Activated naive CD4-positive, alpha-beta T cell treated with Interleukin-2 at 50 U/mL for 16 hours (primary cell): ENCODE measurements at places on chromosomes 4 and X.

DNA sequence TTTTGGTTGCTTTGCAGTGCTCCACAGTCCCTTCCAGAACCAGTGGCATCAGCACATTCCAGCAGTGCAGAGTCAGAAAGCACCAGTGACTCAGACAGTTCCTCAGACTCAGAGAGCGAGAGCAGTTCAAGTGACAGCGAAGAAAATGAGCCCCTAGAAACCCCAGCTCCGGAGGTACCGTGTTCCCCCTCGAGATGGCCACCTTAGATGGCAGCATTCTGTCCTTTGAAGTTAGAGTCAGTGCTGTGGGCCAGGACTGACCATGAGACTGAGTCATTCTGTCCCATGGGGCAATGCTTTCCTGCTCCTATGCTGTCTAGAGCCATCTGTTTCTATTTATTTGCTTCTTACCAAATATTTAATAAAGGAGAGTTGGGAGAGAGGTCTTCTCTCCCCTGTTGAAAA lies 112.3 kb downstream of the KLHL8 start:
- DNase-seq: peak; percentile 24

- no peak for DNase-seq
Observed at GRCh38 chrX:103538728-103539127, 19.4 kb upstream of the RAB40A start.

DNA sequence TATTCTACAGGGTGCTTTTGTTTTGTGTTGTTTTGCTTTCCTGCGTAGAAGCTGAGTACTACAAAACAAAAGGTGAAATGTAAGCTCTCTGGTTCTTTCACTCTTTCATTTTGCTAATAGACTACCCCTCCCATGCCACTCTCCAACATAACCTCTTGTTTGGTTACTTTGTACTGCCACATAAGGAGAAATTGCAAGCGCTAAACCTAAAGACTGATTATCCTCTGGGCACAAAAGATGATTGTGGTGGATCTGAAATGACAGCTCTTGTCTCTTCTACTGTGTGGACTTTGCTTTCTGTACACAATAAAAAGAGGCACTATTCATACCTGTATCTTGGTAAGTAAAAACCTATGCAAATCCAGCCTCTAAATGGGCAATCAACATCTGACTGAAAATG lies 5.3 kb downstream of the MBNL3 start:
- no peak for DNase-seq

- no peak for DNase-seq
Observed at GRCh38 chr4:97185233-97185632, 958.0 kb downstream of the STPG2 start.

- DNase-seq: no peak
Observed at GRCh38 chr4:87406462-87406861, 15.5 kb upstream of the HSD17B11 start.

DNA sequence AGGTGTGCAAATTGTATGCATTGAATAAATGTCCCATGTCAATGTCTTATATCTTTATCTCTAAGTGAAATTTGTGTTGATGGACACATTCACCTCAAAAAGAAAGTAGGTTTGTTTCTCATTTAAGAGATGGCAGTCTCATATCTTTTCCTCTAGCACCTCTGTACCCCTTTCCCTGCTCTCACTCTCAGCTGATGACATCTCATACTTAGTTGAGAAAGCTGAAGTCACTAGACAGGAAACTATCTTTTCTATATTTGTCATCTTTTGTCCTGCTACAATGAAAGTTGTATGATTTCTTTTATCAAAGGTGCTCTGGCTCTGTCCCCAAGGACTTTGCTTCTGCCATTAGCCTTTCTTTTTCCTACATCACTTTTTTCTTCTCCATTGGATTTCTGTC lies 84.0 kb upstream of the GRPR start:
- DNase-seq: no peak

GRCh38 chrX:119401569-119401968 lies 2.4 kb downstream of the SLC25A43 start:
- no peak for DNase-seq

DNA sequence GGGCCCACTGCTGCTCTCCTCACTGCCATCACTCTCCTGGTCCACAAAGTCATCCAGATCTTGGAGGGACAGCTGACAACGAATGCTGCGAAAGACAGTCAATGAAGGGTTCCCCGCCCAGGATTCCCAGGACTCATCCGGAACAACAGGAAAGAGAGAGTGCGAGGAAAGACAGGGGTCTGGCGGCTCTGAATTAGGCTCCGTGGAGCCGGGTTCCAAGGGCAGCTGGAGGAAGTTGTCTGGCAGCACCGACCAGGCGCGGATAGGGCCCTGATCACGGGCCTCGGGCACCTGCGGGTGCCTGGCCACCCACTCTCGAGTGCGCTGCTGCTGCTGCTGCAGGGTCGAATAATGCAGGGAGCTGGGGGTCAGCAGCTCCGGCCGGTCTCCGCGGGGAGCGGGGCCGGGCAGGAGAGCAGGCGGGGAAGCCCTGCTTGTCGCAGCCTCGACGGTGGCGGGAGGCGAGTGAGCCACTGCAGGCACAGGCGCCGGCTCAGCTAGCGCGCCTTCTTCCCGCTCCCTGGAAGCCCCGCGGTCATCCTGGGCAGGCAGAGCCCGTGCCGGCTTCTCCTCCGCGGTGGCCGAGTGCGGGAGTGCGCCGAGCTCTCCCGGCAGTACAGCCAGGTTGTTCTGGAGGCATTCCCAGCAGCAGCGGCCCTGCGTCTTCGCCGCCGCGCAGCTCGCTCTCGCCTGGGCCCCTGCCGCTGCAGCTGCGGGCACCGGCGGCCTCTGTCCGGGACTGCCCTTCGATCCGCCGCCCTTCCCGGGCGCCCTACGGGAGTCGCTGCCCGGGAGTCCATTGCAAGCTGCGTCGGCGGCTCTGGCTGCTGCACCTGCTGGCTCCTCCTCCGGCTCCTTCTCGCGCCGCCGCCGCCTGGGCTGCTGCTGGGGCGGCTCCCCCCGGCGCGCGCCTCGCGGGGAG lies 1.1 kb downstream of the SOWAHB start:
- DNase-seq: peak; percentile 25

DNA sequence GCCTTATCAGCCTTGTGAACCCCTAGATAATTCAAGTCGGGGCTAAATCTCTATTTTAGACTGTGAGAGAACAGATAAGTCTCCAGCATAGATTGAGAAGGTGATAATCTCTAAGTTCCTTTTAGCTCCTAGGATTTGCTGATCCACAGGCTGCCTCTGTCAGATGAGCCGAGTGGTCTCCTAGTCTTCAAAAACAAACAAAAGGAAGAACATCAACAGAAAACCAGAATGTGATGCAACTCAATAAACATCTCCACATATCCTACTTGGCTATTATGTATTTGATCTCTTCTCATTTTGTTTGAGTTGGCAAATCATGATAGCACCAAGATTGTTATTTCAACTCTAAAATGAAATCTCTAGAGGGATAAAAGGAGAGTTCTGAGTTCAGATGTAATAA lies 88.4 kb upstream of the SLC7A11 start:
- no peak for DNase-seq

GRCh38 chr4:169604131-169604900 lies 8.1 kb downstream of the NEK1 start:
- no peak for DNase-seq

DNA sequence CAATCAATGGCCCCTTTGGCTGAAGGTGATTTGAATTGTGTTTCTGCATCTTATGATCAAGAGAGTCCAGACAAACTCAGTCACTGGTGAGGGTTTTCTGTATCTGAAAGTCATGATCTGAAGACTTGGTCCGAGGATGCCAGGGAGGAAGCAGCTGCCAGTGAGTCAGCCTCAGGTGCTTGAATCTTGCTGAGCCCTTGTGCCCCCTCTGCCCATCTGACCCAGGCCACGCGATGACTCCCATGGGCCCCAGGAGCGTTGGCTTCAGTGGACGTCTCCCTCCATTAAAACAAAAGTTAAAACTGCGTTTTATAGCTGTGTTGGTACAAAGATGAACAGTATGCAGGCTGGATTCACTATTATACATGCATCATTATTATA lies 62.0 kb downstream of the HTRA3 start:
- no peak for DNase-seq

DNA sequence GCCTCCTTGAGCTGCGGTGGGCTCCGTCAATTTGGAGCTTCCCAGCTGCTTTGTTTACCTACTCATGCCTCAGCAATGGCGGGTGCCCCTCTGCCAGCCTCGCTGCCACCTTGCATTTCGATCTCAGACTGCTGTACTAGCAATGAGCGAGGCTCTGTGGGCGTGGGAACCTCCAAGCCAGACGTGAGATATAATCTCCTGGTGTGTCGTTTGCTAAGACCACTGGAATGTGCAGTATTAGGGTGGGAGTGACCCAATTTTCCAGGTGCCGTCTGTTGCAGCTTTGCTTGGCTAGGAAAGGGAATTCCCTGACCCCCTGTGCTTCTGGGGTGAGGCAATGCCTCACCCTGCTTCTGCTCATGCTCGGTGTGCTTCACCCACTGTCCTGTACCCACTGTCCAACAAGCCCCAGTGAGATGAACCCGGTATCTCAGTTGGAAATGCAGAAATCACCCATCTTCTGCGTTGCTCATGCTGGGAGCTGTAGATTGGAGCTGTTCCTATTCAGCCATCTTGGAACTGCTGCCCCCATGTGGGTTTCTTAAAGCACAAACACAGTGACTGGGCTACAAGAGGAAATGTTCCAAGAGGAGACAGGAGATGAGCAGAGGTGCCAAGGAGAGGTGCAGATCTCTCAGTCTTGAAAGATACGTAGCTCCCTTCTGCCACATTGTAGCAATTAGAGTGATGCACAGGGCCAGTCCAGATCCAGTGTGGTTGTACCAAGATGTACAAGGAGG lies 193.0 kb upstream of the IGFBP7 start:
- DNase-seq: no peak

GRCh38 chrX:30748342-30748960 lies 95.2 kb downstream of the GK start:
- no peak for DNase-seq

- DNase-seq: no peak
Observed at GRCh38 chr4:61661960-61662359, 461.8 kb downstream of the ADGRL3 start.

DNA sequence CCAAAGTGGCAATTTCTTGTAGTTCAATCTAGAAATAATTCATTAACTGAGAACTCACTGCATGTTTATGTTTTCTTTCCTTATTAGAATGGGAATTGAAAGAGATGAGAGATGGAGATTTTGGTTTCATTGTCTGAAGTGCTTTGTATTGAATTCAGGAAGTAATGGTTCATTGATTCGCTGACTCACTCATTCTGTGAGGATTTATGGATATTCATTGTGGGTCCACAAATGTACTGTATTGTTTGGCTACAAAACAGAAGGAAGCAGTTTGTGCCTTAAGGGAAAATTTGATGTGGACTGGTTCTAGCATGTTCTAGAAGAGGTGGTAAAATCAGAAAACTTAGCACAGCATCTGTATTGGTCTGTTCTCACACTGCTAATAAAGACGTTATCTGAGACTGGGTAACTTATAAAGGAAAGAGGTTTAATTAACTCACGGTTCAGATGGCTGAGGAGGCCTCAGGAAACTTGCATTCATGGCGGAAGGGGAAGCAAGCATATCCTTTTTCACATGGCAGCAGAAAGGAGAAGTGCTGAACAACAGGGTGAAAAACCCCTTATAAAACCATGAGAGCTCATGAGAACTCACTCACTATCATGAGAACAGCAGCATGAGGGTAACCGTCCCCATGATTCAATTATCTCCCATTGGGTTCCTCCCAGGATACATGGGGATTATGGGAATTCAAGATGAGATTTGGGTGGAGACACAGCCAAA lies 132.3 kb upstream of the VCX3A start:
- no peak for DNase-seq

DNA sequence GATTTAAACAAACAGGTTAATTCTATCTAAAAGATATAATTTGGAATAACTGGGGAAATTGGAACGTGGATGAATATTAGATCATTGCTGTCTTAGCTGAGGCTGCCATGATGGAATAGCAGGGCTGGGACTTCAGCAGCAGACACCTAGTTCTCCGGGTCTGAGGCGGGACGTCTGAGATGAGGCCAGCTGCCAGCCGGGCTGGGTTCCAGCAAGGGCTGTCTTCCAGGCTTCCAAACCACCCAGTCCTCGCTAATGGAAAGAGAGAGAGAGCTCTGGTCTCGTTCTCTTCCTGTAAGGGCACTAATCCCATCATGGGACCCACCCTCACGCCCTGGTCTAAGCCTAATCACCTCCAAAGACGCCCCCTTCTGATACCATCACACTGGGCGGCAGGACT lies 85.7 kb downstream of the ADRA2C start:
- DNase-seq: no peak

DNA sequence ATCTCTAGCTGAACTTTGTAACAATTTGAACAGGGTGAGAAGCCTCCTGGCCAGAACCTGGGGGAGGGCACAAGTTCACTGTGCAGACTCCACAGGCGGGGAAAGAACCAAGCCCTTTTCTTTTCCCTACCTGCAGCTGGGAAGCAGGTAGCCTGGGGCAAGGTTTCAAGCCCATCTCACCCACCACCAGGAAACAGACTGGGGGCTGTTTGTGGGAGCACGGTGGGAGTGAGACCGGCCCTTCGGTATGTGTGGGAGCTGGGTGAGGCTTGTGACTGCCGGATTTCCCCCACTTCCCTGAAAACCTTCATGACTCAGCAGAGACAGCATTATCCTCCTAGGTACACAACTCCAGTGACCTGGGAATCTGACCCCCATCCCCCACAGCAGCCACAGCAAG lies 211.7 kb downstream of the ZNF674 start:
- no peak for DNase-seq

DNA sequence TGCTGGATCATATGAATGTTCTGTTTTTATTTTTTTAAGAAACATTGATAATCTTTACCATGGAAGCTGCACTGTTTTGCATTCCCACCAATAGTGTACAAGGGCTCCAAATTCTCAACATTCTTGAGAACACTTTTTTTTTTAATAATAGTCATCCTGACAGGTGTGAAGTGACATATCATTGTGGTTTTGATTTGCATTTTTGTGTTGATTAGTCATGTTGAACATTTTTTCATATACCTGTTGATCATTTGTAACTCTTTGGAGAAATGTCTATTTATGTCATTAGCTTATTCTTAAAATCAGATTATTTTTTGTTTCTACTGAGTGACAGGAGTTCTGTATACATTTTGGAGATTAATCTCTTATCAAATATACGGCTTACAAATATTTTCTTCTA lies 408.5 kb downstream of the GLUD2 start:
- DNase-seq: no peak

DNA sequence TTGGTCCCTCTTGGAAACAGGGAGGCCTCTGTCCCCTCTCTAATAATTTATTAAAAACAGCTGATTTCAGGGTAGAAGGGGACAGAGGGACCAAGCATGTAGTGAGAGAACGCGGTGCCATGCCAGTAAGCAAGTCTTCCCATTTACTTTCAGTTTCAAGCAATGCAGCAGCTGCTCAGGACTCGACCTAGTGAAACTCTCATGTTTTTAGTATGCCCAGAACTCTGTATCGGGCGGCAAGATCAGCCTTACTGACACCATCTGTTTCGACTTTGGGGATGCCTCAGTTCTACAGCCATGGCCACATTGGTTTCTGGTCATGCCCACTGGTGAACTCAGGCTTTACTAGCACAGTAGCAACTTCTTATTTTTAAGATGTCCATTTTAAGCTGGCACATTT lies 40.6 kb downstream of the ZNF81 start:
- DNase-seq: no peak

GRCh38 chr4:108477527-108478108 lies 142.8 kb upstream of the RPL34 start:
- no peak for DNase-seq
